A549 (cell line): ENCODE measurements at places on chromosomes 13 and 19.

GRCh38 chr19:30671622-30672051, 299.5 kb downstream of the ZNF536 start:
- no peak for DNase-seq

DNA sequence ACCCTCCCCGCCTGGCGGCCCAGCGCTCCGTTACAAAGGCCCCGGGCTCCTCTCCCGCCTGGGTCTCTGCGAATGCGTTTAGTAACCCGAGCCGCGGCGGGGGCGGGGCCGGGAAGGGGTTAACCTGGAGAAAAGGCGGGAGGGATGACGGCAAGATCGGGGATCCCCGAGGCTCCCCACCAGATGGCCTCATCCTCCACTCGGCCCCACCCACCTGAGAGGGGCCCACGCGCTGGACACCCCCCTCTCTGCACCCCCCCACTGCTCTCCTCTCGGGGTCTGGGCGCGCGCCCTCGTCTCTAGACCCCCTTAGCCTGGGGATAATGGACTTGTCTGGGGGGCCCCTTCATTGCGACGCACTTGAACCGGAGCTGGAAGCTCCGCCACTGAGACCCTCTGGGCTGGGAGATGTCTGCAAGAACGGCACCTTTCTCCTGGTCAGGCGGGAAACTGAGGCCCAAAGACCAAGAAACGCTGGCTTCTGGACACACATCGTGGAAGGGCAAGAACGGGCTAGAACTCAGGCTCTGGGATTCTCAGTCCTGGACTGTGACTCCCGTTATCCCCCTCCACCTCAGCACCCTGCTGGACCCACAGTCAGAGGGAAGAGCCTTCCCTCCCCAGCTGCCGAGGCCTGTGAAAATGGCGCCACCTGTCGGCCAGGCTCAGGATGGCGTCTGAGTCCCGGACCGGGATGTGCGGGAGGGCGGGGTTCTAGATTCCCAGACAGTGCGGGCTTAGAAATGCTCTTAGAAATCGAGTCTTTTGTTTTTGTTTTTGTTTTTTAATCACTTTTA, 2.9 kb upstream of the LTBP4 start:
- peak; percentile 97 for DNase-seq

DNA sequence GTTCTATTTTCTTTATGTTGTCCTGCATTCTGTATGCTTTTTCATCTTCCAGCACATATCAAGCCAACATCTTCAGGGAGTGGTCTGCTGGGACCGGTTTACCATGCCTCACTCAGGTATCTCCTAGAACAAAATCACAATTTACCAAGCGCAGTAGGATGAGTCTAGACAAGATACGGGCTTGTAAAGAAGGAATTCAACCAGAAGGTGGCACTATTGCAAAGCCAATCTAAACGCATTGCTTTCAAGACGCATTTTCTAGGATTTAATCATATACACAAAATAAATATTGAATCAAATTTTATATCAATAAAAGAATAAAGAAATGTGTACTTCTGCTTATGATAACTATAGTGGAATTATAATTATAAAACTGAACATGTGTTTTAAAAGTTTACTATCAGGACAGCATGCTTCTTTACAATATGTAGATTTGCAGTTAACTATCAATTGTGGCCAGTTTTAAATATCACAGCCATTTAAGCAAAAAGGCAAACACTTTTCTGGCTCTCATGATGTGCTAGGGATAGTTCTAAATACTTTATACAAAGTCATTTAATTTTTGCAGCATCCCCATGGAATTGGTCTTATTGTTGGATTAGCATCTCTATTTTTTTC, 16.1 kb upstream of the TPP2 start:
- DNase-seq: no peak

- DNase-seq: no peak
Observed at GRCh38 chr13:110183910-110184309, 123.0 kb downstream of the COL4A1 start.

- peak; percentile 74 for DNase-seq
Observed at GRCh38 chr19:29715701-29716581, 880 bp upstream of the C19orf12 start.
